Esophagus squamous epithelium (tissue), 5 donors: ENCODE measurements at places on chromosomes 16 and 17.

GRCh38 chr17:59832883-59833379, 59.8 kb downstream of the TUBD1 start:
- no peak for DNase-seq

DNA sequence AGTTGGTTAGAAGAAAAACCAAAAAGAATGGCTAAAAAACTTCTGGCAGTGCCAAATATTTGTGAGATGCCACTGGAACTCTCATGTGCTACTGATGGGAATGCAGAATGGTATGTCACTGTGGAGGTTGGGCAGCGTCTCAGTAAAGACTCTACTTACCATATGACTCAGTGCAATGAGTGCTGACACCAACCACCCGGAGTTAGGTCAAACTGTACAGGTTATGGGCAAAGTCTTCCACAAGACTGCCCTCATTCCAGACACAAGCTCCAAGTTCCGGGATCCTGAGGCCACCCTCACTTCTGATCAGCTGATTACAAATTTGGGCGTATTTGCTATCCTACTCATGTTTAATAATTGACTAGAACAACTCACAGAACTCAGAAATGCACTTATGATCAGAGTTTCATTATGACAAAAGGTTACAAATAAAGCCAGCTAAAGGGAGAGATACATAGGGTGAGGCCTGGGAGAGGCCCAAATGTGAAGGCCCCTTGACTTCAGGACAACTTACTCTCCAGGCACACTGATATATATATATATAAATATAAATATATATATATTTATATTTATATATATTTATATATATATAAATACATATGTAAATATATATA, 114.9 kb downstream of the TRIM37 start:
- no peak for DNase-seq

GRCh38 chr17:63967953-63968352, 4.8 kb downstream of the SCN4A start:
- no peak for DNase-seq

GRCh38 chr17:15261258-15261801, 3.8 kb downstream of the PMP22 start:
- no peak for DNase-seq

DNA sequence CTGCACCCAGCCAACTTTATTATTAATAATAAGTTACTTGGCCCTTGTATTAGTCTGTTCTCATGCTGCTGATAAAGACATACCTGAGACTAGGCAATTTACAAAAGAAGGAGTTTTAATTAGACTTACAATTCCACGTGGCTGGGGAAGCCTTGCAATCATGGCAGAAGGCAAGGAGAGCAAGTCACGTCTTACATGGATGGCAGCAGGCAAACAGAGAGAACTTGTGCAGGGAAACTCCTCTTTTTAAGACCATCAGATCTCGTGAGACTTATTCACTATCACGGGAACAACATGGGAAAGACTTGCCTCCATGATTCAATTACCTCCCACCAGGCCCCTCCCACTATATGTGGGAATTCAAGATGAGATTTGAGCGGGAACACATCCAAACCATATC, 47.7 kb downstream of the SYT17 start:
- no peak for DNase-seq

DNA sequence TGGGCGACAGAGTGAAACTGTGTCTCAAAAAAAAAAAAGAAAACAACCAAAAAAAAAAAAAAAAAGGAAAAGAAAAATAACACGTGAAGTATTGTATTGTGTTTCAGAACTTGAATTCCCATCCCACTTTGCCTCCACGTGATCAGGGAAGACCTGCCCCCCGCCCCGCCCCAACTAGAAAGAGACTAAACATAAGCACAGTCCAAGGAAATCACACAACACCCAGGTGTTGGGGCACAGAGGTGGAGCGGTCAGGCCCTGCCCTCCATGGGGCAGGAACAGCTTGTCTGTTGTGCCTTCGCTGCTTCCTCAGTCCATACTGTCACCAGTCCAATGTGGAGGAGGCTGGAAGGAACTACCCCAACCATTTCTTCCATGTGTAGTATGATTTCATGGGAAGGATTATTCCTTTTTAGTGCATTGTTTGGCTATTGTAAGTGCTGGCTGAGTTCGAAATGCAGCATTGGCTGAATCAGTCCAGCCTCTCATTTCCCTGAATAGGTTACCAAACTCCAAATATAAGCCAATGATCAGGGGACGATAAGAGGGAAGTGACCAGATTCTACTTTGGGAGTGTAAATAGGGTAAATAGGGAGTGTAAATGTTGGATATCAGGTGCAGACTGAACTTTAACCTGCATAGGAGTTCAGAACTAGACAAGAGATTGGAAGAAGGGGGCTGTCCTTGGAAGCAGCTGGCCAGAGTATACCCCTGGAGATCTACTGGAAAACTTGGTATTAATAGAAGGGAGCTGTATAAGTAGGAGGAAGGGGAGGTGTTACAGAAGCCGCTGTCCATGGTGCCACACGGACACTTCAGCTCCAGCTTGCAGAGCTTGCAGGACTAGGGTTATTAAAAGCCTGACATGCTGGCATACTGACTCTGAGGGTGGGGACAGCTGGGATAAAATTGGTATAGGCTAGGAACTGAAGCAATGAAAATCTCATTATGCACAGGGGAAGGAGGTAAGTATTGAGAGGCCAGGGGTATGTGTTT, 50.7 kb downstream of the TANGO6 start:
- DNase-seq, result no peak

GRCh38 chr16:85945424-85945751, 46.4 kb downstream of the IRF8 start:
- DNase-seq, result no peak

DNA sequence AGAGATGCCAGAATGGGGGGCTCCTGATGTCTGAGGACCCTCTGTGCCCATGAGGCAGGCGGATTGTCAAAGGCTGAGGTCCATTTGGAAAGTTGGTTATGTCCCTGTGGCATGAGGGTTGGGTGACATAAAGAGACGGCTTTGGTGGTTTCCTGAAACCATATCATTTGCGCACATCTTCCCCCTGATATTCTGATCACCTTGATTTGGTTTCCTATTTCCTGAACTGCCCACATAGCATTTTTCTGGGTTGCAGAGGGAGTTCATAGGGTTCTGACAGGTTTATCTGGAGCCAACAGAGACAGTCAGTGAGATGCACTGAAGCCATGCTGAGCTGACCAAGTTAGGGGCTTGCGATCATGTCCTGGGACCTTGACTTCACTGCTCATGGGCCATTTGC, 15.7 kb upstream of the RNF222 start:
- no peak for DNase-seq

GRCh38 chr16:83117810-83118209, 491.0 kb downstream of the CDH13 start:
- no peak for DNase-seq

GRCh38 chr16:88459366-88460073, 6.4 kb downstream of the ZFPM1 start:
- DNase-seq, result no peak

GRCh38 chr17:65533056-65533745, 28.2 kb downstream of the AXIN2 start:
- no peak for DNase-seq

- no peak for DNase-seq
These were observed 44.1 kb upstream of the MYH10 start for GRCh38 chr17:8674344-8675305.

DNA sequence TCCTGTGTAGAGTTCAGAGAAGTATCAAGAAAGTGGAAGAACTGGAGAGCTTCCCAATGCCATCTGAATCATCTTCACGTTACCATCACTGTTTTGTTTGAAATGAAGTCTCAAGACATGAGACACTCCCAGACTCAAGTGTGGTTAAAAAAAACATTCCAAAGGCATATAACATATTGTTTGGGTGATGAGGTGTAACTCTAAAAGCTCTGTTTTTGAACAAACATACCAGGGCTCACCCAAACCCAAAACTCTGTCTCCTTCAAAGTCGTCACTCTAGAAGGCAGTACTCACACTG, 6.3 kb upstream of the ZCCHC14 start:
- no peak for DNase-seq

GRCh38 chr17:14198575-14198974, 38.1 kb downstream of the CDRT15 start:
- DNase-seq, result no peak

DNA sequence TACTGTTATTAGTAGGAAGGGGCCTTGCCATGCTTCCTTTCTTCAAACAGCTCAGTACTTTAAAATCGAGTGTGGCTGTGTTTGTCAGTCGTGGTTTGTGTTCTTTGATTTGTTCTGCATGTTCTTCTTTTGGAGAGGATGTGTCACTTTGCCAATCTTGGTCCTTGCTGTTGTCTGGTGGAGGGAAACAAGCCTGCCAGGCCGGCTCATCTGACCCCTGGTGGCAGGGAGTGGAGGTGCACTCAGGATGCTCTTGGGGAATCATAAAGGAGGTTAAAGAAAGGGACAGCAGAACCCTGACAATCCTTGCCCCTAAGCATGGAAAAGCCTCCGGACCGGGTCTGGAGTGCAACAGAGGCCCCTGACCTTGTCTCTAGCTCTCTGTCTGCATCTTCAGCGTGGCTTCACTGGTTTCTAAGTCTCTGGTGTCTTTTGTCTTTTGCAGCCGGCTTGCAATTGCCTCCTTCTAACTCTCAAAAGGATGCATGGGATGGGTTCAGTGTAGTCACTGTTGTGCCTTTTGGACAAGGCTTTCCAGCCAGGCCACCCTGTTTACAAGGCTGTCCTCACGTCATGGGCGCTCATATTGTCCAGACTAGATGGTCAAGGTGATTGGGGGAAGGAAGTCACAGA, 135.8 kb downstream of the WWOX start:
- no peak for DNase-seq

GRCh38 chr17:80892019-80892855, 99.4 kb upstream of the CHMP6 start:
- DNase-seq, result peak; percentile 48

DNA sequence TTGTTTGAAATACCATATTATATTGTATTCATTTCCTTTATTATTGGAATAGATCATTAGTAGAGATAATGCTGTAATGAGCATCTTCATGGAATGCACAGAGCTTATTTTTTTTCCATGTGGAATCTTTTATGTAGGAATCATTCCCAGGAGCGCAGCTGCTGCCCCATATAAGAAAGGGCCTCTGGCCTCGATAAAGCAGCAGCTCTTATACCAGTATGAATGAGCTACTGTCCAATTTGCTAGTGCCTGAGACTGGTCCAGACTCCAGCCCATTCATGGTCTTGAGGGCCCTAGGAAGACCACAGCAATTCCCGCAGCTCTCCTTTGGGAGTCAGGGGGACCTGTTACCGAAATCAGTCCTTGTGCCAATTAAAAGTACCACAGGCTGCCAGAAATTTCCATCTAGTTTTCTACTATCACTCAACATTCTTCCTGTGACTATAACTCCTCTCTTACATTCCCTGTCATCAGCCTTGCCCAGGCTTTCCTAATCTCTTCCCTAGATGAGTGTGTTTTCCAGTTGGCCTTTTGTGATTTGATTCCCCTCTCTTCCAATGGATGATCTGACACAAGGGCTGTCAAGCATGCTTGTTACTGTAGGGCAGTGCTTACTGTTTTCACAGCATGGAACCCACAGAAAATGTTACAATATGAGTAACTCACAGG, 1.9 kb downstream of the ZNF843 start:
- no peak for DNase-seq

DNA sequence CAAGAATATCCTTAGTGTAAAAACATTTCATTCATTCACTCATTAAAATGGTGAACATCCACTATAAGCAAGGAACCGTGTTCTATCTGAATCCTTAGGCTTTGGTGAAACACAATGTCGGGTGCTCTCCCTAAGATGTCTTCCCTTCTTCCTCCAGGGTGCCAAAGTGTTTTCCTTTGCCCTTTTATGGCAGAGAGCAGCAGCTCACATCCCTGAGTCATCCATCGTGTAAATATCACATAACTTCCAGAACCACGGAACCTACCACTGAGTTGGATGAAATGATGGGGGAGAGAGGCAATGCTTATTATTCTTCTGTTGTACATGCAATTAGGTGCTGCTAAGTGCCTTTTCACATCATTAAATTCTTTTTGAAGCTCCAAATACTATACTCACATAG, 50.2 kb downstream of the DNAH3 start:
- DNase-seq, result no peak

GRCh38 chr17:82690786-82691489, 7.6 kb downstream of the RAB40B start:
- DNase-seq, result no peak

- DNase-seq, result no peak
These were observed 88.0 kb downstream of the CMIP start for GRCh38 chr16:81532491-81533174.

GRCh38 chr17:77840513-77841165, 117.9 kb upstream of the TNRC6C start:
- no peak for DNase-seq

GRCh38 chr17:57651451-57651850, 93.6 kb downstream of the CCDC182 start:
- DNase-seq, result no peak

GRCh38 chr17:60039114-60039846, 39.4 kb downstream of the HEATR6 start:
- no peak for DNase-seq

DNA sequence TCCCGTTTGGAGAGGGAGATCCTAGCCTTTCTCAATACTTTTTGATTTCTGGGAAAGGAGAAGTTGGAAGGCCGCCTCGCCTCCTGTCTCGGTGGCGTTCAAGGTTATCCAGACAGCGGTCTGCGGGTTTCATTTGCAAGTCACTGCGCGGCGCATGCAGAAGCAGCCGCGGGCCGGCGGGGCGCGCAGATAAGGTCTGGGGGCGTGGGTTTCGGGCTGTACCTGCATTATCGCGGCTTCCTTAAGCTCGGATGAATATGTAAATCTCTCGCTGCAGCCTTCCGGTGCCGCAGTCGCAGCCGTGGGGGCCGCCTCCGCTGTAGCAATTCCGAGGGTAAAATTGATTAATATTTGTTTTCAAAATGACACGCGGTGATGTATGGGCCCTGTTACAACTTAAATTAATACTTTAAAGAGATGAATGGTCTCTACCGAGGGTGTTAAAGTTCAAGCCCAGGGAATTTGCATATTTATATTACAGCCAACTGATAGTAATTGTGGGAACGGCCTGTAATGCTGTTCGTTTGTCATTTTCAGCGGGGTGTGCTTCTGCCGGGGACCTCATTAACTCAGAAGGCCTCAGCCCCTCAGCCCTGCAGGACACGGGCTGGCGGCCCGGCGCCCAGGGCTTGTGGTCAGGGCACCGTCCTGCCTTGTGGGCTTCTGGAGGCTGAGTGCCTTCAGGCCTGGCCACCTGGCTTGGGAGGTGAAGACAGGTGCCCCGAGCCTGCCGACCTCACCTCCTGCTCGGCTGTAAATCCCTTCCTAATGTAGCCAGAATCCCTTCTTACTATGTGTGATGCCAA, 99.4 kb downstream of the CYLD start:
- DNase-seq, result no peak

GRCh38 chr17:68704871-68705713, 103.9 kb upstream of the FAM20A start:
- no peak for DNase-seq

GRCh38 chr17:17497065-17497844, 1.1 kb upstream of the RASD1 start:
- no peak for DNase-seq

- DNase-seq, result no peak
These were observed 15.0 kb upstream of the C16orf95 start for GRCh38 chr16:87332150-87332549.

DNA sequence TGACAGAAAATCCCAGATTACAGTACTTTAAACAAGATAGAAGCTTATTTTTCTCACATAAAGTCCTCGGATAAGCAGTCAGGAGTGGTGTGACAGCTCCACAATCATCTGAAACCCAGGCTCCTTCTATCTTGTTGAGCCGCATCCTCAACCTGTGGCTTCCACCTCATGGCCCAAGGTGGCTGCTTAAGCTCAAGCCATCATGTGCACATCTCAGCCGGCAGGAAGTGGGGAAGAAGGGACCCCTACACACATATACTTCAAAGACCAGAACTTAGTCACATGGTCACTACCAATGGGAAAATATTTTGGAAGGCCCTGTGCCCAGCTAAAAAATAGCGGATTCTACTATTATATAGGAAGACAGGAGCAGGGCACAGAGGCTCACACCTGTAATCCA, 11.0 kb upstream of the FBXO47 start:
- no peak for DNase-seq
